CD4-positive, alpha-beta memory T cell (primary cell): ENCODE measurements at places on chromosomes 1 and 21.

GRCh38 chr1:210523830-210524229, 195.1 kb downstream of the HHAT start:
- no peak for DNase-seq

- DNase-seq, result no peak
These were observed 25.6 kb downstream of the GPA33 start for GRCh38 chr1:167064621-167065020.

DNA sequence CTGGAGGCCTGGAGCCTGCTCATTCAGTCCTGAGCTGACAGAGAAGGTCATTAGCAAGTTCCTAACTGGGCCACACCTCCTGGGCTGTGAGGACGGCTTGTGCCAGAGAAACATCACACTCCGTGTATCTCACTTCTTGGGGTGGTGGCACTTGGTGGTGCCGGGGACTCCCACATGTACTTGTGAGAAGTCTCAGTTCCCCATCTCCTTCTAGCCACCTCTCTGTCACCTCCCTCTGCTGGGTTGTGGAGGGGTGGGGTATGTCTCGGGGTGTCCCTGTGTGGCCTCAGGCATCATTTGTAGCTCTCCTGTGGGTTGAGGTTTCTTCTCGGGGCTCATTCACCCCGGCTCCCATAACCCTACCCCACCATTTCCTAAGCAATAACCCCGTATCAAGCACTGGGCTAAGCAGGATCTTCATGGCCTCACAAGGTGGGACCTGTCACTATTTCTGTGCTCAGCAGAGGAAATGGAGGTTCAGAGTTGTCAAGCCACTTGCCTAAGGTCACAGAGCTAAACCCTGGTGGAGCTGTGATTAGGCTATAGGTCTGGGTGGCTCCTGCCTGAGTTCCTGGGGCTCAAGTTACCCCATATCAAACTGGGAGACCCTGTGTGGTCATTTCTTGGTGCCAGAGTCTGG, 62.5 kb downstream of the UBIAD1 start:
- no peak for DNase-seq

DNA sequence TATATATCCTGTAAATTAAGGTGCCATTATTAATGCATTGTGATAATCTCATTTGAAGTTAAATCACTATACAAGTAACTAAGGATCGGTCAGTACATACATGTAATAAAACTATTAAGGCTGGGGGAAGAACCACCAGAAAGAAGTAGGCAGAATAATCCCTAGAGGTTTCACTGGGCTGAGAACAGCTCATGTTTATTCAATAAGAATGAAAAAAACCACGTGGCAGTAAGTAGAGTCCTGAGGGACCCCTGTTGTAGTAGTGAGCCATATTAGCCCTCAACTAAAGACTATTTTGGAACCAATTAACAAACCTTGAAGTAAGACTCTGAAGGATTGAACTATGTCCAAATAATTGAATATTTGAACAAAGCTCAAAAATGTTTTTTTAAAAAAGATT, 46.9 kb upstream of the ADAM30 start:
- no peak for DNase-seq

GRCh38 chr1:8423269-8423691, 105.4 kb downstream of the SLC45A1 start:
- peak; percentile 47 for DNase-seq

GRCh38 chr1:31755850-31756492, 8.2 kb downstream of the ADGRB2 start:
- no peak for DNase-seq

GRCh38 chr21:35408401-35408800, 359.3 kb upstream of the RUNX1 start:
- DNase-seq, result no peak

- no peak for DNase-seq
These were observed 17.5 kb downstream of the KLHDC8A start for GRCh38 chr1:205339197-205339702.

DNA sequence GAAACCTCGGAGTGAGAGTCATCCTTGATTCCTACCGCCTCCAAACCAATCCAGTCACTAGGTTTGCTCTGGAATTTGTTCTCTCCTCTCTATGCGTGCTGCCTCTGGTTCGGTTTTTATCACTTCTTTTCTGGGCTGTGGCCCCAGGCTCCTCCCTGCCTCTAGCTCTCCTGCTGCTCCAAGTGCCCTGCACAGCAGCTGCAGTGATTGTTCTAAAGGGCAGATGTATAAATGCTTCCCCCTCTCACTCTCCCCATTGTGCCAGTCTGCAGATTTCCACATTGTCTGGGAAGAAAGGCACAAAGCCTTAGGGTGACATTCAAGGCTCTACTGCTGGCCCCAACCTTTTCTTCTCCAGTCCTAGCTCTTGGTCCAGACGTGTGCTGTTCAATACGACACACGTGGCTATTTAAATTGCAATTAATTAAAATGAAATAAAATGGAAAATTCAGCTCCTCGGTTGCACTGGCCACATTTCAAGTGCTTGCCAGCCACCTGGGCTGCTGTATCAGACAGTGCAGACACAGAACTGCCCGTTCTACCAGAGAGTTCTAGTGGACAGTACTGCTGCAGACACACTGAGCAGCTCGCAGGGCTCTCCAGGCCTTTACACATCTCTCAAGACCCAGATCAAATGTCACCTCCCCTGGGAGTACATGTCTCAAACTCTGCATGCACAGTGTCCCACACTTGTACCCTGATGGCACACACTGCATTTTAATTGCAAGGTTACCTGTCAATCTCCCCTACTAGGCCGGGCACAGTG, 12.4 kb downstream of the TRIM62 start:
- no peak for DNase-seq

GRCh38 chr1:241950390-241950789, 7.2 kb upstream of the BECN2 start:
- no peak for DNase-seq

DNA sequence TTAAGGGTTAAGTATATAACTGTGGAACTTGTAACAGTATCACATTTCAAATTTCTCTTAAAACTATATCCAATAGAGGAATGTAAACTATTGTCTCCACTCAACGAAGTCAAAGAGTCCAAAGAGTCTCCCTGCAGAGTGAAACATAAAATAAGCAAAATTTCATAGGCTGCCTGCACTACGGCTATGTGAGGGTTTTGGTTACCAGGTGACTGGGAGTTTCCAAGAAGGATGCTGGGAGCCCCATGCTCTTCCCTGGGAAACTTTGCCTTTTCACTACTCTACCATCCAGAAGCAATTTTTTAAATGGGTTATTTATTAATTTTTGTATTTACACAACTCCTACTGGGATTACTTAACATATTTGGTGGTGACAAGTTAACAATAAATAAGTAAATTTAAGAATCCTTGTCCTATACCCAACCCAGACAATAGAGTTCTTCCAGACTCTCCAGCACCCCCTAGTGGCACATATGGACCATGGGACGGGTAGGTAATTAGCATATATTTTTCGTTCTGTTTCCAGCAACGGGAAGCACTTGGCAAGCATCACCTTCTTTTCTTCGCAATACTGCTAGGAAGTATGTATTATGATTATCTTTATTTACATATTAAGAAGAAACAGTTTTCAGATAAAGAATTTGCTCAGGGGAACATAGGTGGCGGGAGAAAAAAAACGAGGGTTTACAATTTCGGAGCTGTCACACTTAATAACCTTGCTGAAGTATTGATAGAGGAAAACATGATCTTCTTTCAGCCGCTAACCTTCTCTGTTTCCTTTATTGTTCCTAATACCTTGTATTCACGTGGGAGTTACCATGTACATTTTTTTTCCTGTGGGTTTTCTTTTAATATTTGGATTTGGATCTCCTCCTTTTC, 3.5 kb downstream of the FMO2 start:
- peak; percentile 27 for DNase-seq

DNA sequence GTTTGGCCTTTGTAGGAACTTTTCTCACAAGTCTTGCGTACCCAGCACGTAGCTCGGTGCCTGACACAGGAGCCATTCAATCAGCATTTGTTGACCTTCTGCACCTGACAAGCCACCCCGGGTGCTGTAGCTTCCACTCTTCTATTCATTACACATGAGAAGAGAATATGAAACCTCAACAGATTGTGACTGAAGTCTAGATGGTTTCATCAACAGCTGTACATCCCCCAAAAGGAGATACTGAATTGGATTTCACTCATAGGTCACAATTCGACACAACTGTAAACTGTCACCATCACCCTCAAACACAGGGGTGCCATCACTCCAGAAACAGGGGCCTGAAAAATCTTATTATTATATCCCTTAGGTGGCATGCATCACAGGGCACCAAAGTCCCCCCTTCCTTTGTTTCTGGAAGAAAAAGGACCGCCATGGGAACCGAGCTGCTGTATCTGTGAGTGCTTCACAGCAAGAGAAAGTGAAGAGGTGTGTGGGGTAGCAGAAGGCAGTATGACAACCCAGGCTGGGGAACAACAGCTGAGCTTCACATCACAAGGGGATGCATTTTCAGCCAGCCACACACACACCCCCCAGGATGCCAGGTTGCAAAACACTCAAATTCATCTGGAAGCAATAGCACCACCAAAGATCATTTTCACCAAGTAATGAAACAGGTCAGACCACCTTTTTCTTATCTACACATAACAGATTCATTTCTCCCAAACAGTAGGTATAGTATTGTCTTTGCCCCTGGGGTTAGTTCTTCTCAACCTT, 225.7 kb downstream of the TOMM20 start:
- DNase-seq, result no peak

DNA sequence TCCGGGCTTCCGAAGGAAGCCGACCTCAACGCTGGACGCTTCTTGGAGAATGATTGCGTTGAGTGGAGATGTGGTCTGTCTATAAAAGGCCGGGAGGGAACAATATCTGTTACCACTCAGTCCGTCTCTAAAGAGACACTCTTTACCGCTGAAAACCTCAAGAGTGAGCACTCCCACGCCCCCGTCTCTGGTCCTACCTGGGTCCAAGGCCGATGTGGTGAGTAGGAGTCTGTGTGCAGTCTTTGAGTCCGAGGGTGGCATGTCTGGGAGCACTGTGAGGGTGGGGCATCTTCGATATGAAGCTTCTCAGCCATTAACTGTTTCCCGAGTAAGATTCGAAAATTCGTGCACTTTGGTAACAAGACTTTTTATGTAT, 576 bp downstream of the ZFP69 start:
- DNase-seq, result no peak

DNA sequence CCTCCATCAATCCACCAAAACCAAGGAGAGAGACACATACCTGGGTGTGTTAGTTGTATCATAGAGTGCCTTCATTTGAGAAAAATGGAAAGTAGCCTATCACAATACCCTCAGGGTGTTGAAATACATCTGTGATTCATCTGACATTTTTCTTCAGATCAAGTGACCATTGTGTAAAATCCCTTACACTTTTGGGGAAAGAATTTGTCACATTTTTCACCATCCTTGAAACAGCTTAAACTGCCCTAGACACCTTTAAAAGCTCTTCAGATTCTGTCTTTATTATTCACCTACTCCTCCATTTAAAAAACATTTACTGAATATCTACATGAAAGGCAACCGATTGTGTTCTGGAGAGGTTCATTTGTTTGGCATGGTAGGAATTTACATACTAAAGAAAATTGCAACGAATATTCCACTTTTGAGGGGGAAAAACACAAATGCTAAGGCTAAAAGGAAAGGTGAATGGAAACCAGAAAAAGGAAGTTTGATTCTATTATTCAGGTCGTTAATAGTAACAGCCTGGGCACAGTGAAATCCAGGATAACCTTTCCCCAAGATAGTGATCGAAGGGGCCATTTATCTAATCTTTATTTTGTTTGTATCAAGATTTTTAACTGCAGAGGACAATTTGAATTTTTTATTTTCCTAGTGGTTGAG, 70.4 kb upstream of the SAMSN1 start:
- no peak for DNase-seq

- no peak for DNase-seq
These were observed 3.6 kb upstream of the TNNT2 start for GRCh38 chr1:201381130-201381529.

DNA sequence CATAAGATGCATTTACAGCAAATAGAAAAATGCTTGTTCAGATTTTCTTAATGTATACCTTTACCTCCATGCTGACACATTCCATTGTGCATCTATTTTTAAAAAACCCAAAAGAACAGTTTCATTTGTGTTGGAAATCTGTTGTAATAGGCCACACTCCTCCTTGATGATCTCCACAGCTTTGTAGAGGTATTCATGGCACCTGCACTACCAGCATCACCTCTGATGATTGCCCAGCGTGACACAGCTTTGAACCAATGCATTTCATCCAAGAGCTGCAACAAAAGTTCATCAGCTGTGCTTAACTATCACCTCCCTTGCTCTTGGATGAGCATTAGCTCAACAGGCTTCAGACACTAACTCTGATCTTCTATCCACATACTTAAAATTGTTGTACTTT, 8.2 kb downstream of the DYNLT5 start:
- no peak for DNase-seq

DNA sequence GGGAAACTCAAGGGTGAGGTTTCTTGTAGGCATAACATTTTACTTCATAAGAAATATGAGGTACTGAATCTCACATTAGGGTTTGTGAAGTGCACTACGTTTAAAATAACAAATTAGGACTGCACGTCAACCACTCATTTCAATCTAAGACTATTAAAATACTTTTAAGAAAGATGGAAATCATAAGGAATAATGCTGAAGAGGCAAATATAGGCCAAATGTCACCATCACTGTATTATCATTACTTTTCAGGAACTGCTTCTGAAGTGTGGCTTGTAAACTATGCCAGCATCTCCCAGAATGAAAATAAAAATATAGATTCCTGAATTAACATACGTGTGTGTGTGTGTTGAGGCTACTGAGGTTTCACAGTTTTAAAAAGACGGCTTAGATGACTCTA, 56.8 kb downstream of the INTS7 start:
- no peak for DNase-seq

GRCh38 chr1:184210862-184211261, 159.3 kb downstream of the TSEN15 start:
- DNase-seq, result no peak

DNA sequence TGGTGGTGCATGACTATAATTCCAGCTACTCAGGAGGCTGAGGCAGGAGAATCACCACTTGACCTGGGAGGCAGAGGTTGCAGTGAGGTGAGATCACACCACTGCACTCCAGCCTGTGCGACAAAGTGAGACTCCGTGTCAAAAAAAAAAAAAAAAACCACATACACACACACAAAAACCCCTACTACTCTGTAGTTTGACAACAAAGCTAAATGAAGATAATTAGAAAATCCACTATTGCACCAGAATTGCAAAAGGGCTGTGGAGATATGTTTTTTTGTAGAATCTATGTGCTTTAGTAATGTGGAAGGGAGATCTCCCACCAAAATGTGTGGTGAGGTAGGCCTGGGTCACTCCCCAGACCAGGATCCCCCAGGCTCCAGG, 32.2 kb upstream of the KHDRBS1 start:
- no peak for DNase-seq

DNA sequence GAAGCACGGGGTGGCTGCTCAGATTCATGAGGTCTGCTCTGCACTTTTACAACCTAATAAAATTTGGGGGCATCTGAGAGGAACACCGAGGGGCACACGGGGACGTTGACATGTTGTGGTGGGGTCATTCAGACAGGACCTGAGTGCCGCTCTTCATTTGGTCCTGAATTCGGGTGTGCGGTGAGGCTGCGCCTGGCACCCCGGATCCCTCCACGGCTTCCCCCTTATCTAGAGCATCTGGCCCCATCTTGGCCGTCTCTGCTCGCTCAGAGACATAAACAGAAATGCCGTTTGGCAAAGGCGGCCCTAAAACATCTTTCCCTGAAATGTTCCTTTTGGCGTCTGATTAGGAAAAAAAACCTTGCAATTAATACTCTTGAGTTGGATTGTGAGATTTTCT, 157.2 kb downstream of the PRDM16 start:
- no peak for DNase-seq
